ENCODE measurements at places on chromosomes 3 and 15. TPM values are rescaled to one million over a fixed set of nuclear protein-coding genes. Genes with fewer than 3 reads are reported as not detected.

GRCh38 chr3:182697345-182697919 lies 95.9 kb upstream of the ATP11B start:
- DNase-seq = no peak

The ECE2 gene
- not detected for total RNA-seq

DNA sequence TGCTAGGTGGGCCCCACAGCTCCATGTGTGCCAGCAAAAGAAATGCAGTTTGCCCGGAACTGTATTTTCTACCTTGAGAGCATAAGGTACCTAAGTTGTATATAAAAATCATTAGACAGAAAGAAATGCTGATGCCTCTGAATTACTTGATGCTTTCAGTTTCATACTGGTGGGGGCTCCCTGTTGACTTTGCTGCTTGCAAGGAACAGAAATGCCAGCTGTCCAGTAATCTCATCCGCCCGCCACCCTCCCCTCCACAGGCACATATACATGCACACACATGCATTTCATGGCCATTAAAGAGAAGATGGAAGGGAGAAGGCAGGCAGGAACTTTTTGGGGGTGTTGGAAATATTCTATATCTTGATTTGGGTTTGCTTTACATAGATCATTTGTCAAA lies 38.4 kb downstream of the LIMD1 start:
- DNase-seq = no peak

DNA sequence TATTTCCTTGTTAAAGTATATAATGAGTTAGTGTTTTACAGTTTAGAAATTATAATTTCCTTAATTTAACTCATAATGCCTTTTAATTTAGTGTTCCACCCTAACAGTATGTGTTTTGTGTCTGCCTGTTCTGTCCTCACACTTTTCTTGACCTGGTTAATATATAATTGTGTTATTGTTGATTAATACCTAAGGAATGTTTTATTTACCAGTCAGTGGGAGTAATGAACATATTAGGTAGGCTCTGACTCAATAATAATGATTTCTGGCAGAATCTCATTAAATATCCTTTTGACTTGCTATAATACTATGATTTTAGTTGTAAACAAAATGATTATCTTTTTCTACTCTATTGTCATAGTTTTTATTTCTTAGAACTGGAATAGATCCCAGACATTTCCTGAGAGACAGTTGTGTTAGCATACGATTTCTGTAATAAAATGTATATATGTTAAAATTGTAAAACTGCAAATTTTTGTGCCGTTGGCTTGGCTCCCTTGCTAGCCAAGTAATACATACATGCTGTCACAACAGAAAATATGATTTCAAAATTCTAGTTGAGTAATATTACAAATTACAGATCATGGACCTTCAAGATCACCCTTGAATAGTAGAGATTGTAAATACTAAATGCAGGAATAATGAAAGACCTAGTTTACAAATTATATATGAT lies 51.9 kb downstream of the RASA2 start:
- no peak for DNase-seq

GRCh38 chr3:149273096-149273751 lies 51.6 kb upstream of the CP start:
- no peak for DNase-seq

DNA sequence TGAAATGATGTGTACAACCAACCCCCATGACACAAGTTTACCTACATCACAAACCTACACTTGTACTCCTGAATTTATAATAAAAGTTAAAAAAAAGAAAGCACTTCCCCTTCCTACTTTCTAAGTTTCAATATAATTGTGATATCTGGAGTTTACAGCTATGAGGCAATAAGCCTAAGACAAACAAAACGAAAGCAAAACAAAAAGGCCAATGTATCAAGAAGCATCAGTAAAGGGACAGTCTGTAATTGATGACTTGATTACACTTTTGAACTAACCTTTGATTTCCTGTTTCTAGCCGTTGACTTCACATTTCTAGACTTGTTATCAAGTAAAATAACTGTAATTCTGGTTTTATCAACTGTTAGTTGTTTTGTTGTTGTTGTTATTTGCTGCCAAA lies 187.5 kb upstream of the CNTN3 start:
- no peak for DNase-seq

The HPS3 gene
- 18.9 TPM for total RNA-seq

The TRIM59 gene
- not detected for total RNA-seq
